ENCODE measurements at places on chromosomes 12 and 14.

DNA sequence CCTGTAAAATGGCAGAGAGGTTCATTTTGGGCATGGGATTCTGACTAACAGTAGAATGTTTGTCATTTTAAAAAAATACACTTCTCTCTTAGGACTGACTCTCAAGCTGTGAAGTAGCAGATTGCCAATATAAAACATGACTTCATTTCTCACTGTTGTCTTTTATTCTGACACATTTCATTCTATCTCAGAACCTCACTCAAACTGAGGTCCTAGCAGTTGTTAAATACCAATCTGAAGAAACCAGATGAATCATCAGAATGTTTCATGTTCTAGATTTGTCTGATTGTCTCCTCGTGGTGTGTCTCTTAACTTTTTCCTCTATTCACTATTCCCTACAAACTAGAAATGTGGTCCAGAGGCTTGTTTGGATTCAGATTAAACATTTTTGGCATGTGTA is 276.5 kb upstream of the NPAS3 start:
- no peak for DNase-seq

DNA sequence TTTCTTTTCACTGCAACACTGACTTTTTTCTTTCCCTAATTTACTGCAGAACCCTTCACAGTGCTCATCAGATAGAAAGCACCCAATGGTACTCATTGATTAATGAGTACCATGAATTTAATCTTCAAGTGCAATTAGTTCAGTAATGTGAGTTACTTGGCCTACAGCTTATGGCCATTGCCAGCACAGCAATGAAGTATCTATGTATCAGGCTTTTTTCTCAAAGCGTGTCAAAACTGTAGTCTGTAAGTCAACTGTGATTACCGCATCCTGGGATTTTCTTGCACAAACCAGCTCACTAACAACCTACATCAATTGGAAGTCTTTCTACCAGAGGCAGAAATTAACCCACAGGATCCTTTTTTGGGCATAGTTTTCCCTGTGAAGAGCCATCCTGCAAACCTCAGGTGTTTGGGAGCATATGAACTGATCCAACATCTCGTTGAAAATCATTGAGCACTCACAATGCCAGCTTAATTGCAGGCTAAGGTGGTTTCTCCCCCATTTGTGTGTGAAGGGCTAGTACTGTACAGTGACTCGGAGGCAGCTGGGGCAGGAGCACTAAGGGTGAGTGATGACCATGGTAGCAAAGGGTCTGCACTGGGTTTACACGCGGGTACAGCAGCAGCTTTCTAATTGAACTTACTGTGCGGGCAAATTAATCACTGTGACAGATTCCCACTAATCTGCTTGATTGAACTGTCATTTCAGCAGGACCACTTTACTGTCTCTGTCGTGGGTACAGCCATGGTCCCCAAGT is 619.3 kb downstream of the SNAPC1 start:
- no peak for DNase-seq

DNA sequence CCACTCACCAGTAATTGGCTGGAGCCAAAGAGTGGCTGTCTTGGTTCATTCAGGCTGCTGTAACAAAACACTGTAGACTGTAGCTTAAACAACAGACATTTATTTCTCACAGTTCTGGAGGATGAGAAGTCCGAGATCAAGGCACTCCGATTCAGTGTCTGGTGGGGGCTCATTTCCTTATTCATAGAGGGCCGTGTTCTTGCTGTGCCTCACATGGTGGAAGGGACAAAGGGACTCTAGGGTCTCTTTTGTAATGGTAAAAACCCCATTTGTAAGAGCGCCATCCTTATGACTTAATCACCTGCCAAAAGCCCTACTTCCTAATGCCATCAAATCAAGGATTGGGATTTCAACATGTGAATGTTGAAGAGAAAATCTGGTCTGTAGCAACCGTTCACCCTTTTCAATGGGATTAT is 34.7 kb upstream of the CDKN3 start:
- no peak for DNase-seq

DNA sequence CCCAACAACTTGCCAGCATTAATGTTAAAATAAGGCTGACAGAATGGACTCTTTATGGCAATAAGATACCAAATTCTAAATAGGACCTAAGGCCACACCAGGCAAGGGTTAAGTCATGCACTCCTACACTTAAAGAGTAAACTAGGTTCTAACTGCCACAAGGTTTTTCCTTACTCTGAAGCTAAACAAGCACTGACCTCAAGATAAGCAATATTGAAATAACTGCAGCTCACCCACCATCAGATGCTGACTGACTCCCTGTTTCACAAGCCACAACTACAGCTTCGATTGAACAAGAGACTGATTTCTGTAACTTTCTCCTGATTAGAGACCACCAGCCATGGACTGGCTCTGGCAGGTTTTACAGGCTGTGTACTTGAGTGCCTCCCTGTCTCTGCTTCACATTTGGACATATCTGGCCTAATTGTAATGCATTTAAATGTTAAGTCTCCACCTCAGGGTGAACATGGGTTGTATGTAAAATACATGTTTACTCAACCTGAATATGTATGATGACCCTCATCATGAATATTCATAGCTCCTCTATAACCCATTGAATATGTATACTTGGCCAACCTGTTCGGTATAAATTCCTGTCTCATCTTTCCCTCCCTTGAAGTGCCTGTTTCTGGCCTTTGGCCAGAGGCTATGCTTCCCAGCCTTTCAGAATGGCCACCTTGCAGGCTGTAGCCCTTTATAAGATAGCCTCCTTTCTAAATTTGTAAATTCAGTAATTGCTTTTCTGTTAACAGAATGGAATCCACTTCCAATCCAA is 70.5 kb upstream of the DAAM1 start:
- DNase-seq: no peak
